Spleen (tissue), 13 donors: ENCODE measurements at places on chromosomes 5 and 9. TPM values are rescaled to one million over a fixed set of nuclear protein-coding genes. Genes with fewer than 3 reads are reported as not detected.

The HACD4 gene
- total RNA-seq = 8.2 TPM

The OTULINL gene
- 38.3 TPM for total RNA-seq

The ZFR gene
- 67.5 TPM for total RNA-seq

The PTPN3 gene
- total RNA-seq = 0.56 TPM

The TMC1 gene
- not detected for total RNA-seq

The NREP gene
- total RNA-seq = 37.4 TPM

The NR5A1 gene
- total RNA-seq = 321 TPM

The PPP3R2 gene
- not detected for total RNA-seq

The PLEKHG4B gene
- total RNA-seq = 0.41 TPM

The FRRS1L gene
- not detected for total RNA-seq

The CCL28 gene
- 13.0 TPM for total RNA-seq

The LCN9 gene
- not detected for total RNA-seq
